ENCODE measurements at places on chromosomes 5 and 9.

DNA sequence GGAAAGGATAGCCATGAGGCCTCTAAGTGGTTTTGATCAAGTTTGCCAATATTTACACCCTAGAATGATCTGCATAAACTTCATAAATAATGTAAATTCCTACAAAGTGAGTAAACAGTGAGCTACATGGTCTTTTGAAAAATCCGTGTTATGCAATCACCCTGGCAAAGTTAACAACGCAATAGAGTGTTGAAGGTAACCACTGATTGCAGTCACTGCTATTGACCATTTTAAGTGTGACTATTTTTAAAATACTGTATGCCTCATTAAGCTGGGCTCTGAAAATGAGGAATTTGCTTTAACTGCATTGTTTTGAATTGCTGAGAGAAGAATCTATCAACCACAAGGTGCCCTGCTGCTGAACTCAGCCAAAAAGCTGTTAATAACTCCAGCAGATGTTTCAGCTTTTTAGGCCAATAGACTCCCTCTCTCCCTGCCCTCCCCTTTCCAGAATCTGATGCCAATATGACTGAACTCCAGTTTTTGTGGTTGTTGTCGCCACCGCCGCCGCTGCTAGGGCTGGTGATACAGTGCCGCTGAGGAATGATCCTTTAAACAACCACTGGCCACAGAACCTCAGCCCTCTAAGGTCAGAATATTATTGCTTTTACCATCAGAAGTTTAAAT, 35.3 kb upstream of the SMARCA2 start:
- no peak for DNase-seq

- DNase-seq = no peak
Measured at GRCh38 chr5:36206913-36207312, 34.8 kb downstream of the NADK2 start.

DNA sequence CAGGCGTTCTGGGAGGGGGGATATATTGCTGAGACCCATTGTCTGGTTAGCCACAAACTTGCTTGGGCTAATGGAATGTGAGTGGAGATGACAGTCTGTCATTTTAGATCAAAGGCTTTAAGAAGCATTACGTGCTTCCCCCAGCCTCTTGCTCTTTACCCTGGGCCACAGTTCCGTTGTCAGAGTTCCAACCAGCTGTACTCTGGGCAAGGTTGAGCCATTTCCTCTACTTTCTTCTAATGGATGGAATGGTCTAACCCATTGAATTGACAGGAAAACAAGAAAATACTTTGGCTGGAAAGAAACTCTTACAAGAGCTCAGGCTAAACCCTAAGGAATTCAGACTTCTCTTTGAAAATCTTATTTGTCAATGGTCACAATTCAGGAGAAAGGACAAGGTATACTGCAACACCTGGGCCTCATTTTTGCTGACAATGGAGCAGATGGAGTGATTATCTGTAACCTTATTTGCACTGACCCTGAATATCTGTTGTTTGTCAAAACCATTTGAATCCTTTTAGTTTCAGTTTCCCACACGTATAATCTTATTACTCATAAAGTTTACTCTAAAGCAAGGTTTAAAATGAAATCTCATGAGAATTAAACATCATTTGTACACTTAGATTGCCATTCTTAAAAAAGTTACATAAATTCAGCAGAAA, 231.4 kb downstream of the PDE4D start:
- DNase-seq = no peak

- DNase-seq = peak; percentile 32
Measured at GRCh38 chr9:69971643-69972449, 71.8 kb upstream of the MAMDC2 start.

GRCh38 chr5:169374761-169375160, 73.8 kb upstream of the SLIT3 start:
- DNase-seq = no peak

- peak; percentile 71 for DNase-seq
Measured at GRCh38 chr5:96336351-96336985, 96.6 kb downstream of the PCSK1 start.

DNA sequence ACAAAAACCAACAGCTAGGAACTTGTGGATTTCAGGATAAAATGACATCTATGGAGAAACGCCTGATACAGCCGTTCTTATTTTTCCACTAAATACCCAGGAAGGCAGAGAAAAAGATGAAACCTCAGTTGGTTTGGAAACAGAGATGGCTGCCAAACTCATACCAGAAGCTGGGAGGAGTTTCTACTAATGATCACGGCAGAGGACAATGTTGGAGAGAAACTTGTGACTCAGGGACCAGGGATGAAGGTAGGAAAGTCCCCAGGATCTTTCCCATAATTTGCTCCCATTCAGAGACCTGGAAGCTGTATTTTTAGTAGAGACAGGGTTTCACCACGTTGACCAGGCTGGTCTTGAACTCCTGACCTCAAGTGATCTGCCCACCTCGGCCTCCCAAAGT, 187.1 kb upstream of the IER5L start:
- no peak for DNase-seq

GRCh38 chr5:92777421-92777820, 803.6 kb downstream of the NR2F1-AS1 start:
- no peak for DNase-seq

- no peak for DNase-seq
Measured at GRCh38 chr5:5882706-5883105, 460.2 kb downstream of the ICE1 start.

- DNase-seq = no peak
Measured at GRCh38 chr9:8622871-8623270, 823.3 kb upstream of the DMAC1 start.

DNA sequence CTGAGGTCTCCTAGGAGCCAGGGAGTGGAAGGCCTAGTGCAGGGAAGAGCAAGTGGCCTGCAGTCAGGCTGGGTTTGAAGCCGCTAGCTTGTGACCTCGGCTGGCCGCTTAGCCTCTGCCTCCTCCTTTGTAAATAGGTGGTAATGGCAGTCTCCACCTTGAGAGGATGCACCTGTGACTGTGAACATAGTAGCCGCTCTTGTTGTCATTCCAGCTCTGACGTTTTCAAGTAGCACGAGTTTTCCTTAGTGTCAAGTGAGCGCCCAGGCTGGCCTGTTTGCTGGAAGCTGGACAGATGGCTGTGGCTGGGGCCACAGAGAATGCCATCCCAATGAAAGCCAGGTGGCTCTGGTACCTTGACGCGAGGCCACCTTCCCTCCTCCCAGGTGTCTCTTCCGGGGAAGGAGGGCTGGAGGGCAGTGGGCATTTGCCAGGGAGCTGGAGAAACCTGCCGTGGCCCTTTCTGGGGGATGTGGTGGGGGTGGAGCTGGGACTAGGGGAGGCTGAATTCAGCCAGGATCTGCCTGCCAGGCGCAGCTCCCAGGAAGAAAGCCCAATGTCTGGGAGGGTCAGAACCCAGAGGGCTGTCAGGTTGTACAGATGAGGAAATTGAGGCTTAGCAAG, 2.5 kb downstream of the ASS1 start:
- no peak for DNase-seq

- no peak for DNase-seq
Measured at GRCh38 chr9:37126214-37126788, 5.9 kb downstream of the ZCCHC7 start.

GRCh38 chr5:66234241-66234640, 90.1 kb downstream of the SREK1 start:
- DNase-seq = no peak

- DNase-seq = no peak
Measured at GRCh38 chr5:169945831-169946261, 34.4 kb downstream of the INSYN2B start.

DNA sequence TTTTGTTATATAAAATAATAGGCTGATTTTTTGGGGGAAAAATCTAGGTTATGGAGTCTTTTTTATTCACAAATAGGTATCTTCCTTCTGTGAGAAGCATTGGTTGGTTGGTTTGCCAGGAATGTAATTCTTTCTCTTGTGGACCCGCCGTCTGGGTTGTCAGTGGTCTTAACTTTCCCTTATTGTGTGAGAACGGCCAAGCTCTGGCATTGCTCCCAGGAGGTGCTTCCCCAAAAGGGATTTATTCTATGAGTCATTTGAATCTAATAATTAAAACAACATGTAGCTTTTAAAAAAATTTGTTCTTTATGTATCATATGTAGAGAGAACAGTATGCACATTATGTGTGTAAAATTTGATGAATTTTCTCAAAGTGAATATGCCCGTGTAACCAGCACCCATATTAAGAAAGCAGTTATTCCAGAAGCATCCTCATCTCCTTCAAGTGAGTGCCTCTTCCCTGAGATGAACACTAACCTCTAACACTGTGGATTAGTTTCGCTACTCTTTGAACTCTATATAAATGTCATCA, 114.4 kb downstream of the MAST4 start:
- no peak for DNase-seq

- DNase-seq = peak; percentile 44
Measured at GRCh38 chr5:42767491-42768105, 11.0 kb downstream of the CCDC152 start.

GRCh38 chr5:142517840-142518239, 168.1 kb downstream of the FGF1 start:
- DNase-seq = no peak

DNA sequence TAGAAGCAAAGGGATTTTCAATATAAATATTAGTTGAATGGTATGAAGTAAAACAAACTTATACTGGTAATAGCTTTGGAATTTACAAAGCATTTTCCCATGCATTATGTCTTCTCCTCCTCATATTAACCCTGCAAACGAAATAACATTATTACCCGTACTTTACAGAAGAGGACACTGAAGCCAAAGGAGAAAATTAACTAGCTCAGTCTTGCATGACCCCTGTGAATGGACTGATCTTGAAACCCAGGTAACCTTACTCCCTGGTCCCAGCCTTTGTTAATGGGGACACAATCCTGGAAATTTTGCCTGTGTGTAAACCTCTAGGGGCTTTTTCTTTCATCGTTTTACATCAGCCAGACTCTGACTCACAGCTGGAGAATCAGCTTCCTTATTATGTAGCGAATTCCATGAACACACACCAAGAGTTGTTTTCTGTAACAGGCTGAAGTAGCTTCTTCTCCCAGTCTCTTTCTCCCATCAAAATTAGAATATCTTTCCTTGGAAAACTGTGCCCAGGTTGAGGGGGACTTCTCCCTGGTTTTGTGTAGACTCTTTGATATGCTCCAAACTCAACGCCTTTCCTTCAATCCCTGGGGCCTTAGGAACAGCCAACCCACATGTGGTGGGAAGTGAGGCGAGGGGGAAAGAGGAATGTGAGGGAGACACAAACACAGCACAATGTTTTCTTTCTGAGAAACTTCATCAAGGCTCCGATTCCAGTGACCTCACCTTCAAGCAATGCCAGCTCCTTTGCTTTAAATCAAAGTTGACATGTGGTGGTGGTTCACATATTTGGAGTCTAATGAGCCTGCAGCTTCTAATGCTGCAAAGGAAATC, 480.9 kb upstream of the PAPPA start:
- no peak for DNase-seq

GRCh38 chr9:104386425-104387069, 117.5 kb upstream of the OR13F1 start:
- DNase-seq = no peak

GRCh38 chr5:143498821-143499220, 95.3 kb upstream of the NR3C1 start:
- DNase-seq = no peak

- no peak for DNase-seq
Measured at GRCh38 chr5:176803943-176804498, 6.3 kb upstream of the UNC5A start.

- DNase-seq = no peak
Measured at GRCh38 chr5:141477815-141478214, 2.0 kb downstream of the PCDHGC3 start.

DNA sequence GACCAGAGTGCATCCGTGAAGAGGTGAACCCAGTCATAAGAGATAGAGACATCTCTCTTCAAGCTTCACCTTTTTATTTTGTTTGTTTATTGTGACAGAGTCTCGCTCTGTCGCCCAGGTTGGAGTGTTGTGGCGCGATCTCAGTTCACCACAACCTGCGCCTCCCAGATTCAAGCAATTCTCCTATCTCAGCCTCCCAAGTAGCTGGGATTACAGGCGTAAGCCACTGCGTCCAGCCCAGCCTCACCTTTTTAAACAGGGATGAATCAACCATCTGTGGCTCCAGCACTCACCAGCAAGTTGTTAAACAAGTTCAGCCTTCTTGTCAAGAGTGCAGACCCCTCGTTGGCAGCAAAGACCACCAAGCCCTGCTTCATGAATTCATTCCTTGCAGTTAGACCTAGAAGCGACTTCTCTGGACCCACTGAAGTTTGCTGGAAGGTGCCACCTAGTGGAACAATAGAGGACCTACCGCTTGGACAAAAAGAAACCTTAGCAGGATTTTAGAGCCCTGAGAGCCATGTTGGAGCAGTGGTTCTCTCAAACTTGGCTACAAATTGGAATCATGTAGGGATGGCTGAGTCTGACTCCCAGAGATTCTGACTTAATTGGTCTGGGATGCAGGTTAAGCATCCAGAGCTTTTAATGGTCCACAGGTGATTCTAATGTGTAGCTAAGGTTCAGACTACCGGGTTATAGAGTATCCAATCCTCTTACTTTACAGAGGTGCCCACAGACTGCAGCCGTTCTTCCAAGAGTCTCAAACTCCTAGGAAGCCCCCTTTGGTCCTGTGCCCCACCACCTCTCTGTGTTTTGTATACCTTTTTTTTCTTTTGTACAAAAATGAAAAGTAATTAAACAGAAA, 10.5 kb upstream of the GALNT10 start:
- DNase-seq = peak; percentile 68

DNA sequence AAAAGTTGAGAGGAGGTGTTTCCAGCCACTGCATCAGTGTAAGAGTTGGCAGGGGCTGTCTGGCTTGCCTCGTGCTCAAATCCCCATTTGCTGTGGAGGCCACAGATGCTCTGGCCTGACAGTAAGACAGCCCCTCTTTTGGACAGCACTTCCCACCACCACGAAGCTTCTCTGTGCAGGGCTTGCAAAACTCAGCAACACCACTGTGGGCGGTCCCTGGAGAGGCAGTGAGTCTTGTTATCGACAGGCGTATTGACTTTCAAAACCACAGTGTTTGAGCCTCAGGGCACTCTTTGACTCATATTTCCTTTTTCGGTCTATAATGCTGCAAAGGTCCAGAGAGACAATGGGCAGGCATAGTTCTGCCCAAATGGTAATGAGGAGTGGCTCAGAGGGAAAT, 539.5 kb downstream of the EBF1 start:
- no peak for DNase-seq

- DNase-seq = no peak
Measured at GRCh38 chr5:156942064-156942463, 21.0 kb downstream of the TIMD4 start.

DNA sequence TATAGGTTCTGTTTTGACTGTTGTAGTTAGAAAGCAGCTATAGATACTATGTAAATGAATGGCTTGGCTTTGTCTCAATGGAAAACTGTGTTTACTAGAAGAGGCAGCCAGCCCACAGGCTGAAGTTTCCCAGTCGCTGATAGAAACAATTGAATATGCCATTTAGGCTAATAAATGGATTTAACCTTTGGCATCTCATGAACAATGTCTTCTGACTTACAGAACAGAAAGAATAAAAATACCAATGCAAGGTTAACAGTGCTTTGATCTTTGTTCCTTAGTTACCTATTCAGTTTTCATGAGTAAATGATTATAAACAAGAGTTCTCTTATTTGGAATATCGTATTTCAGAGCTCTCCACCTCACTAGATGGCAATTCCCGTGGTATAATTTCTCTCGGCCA, 120.6 kb downstream of the PAM start:
- DNase-seq = no peak

Data from CD4-positive, alpha-beta T cell treated with Interleukin-4 for 4 hours (primary cell).